ENCODE measurements at places on chromosomes 5 and 9. TPM values are rescaled to one million over a fixed set of nuclear protein-coding genes. Genes with fewer than 3 reads are reported as not detected.

Gene OR2K2
- total RNA-seq = not detected

Gene MARCHF11
- total RNA-seq = not detected

Gene ZBTB34
- 5.5 TPM for total RNA-seq

Gene MED27
- 7.6 TPM for total RNA-seq

Gene FBP1
- 4.6 TPM for total RNA-seq

Gene ASPN
- total RNA-seq = 10.1 TPM

Gene EDIL3
- 7.5 TPM for total RNA-seq

Gene PGGT1B
- 45.0 TPM for total RNA-seq

Gene RMRP
- total RNA-seq = 6,322 TPM

GRCh38 chr5:82540301-82540700 lies 262.1 kb upstream of the RPS23 start:
- no peaks in the 10 kb centered on the region for H3K4me1 ChIP-seq
- H3K36me3 ChIP-seq = no peaks in the 10 kb centered on the region
- DNase-seq = no peak

- no peak overlapping the region for H3K4me3 ChIP-seq
- no peak for DNase-seq
- H3K27ac ChIP-seq = no peak overlapping the region
- H3K4me1 ChIP-seq = peaks cover 8% of the 10 kb centered on the region
- H3K36me3 ChIP-seq = no peaks in the 10 kb centered on the region
Observed at GRCh38 chr9:7150153-7150890, 392.5 kb downstream of the KDM4C start.

DNA sequence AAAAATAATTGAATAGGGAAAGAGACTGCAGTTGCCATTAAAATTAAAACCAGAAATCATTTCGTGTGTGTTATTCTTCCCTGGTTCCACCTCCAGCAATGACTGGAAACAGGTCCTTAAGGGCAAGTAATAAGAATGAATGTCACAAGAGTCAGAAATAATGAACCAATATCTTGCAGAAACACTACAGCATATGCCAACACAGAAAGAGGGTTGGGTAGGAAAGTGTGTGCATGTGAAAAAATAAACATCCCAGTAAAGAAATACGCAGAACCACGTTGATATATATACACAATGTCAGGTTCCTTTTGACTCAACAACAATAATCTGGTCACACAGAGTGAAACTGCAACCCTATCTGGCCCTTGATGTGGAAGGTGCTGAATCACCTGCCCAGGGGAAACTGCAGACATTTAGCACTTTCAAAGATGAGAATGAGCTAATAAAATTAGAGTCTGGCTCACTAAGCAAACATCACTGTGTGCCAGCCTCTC lies 15.0 kb downstream of the HMHB1 start:
- H3K4me3 ChIP-seq = no peak overlapping the region
- H3K27me3 ChIP-seq = no peaks in the 10 kb centered on the region
- no peak for DNase-seq
- H3K36me3 ChIP-seq = no peaks in the 10 kb centered on the region

DNA sequence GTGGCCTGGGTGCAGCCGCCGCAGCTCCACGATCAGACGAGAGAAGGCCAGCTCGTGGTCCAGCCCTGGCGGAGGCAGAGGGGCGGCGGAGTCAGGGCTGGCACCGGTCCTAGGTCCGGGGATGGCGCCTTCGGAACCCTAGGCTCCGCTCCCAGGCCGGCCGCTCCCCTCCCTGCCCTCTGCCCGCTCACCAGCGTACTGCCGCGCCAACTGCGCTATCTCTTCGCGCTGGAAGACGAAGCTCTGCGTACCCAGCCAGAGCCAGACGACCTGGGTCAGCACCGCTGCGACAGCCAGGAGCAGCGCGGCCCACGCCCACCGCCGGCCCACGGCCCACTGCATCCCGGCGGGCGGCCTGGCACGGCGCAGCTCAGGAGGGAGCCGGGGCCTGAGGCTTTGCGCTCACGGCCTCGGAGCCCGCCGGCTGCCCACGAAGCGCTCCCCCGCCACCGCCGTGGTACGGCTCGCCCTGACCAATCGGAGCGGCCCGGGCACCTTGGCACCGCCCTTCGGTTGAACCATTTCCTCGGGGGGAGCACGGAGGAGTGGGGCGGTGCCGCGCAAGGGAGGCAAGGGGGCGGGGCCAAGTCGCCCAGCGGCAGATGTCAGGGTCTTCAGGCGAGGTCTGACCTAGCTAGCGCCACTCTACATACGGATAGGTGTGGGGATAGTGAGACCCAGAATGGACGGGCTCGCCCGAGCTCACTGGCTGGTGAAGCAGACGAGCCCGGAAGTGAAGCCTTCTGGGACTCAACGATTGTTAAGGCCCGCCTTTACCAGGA lies at the start of gene SIGMAR1:
SIGMAR1 (minus strand) TSS at position 432 of the 782 bp plus-strand sequence; CDS start at position 342, 90 bp downstream.
- no peaks in the 10 kb centered on the region for H3K27me3 ChIP-seq
- H3K4me1 ChIP-seq = peaks cover 8% of the 10 kb centered on the region
- H3K4me3 ChIP-seq = peak within 1 kb of the TSS; percentile 65
- no peaks in the 10 kb centered on the region for H3K36me3 ChIP-seq
- H3K27ac ChIP-seq = peak within 1 kb of the TSS; percentile 15

DNA sequence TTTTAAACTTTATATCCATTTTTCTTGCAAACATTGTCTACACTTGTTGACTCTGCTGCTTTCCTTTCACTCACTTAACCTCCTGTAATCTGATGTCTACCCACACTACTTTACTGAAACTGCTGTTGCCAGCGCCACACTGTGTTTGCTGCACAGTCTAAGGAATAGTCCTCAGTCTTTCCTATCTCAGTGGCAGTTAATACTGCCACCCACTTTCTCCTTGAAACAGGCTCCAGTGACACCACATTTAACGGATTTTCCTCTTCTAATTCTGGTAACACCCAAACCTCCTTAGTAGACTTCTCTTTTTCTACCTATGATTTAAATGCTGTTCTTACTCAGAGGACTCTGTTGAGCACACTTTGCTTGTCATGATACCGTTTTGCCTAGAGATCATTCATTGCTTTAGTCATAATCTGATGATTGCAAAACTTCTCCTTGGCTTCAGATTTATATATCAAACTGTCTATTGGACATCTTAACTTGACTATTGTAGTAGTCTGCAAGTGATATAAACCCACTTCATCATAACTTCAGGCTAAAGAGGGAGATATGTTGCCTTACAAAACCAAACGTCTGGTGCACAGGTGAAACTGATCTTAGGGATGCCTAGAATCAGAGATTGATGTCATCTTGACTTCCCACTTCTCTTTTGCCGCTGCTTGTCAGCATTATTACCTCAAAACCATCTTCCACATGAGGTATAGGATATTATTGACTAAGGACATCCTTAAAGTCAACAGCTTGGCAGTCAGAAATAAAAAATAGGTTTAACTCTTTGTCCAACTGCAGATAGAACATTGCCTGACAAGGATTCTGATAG lies 94.1 kb downstream of the CDC42SE2 start:
- H3K27ac ChIP-seq = no peak overlapping the region
- H3K4me1 ChIP-seq = no peaks in the 10 kb centered on the region
- H3K27me3 ChIP-seq = no peaks in the 10 kb centered on the region

GRCh38 chr5:109141222-109142200 lies 268.3 kb downstream of the PJA2 start:
- no peaks in the 10 kb centered on the region for H3K27me3 ChIP-seq
- no peak overlapping the region for H3K27ac ChIP-seq
- H3K4me1 ChIP-seq = peaks cover 3% of the 10 kb centered on the region

DNA sequence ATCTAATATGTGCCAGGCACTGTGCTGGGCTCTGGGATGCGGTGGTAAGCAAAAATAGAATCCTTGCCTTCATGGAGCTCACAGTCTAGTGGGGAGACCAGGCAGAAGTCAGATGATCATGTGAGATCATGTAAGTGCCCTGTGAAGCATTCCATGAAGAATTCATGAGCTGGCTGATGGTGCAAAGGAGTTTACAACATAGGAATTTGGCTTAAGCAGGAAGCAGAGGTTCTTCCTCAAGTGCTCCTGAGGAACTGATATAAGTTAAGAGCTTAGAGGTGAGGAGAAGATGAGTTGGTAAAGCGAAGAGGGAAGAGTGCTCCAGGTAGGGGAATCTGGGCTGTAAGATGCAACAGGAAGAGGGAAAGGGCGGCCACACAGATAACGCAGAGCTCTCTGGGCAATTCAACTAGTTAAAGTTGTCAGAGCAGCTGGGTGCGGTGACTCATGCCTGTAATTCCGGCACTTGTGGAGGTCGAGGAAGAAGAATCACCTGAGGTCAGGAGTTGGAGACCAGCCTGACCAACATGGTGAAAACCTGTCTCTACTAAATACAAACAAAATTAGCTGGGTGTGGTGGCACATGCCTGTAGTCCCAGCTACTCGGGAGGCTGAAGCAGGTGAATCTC lies 78.5 kb upstream of the SPATA31D4 start:
- no peak overlapping the region for H3K27ac ChIP-seq
- no peaks in the 10 kb centered on the region for H3K27me3 ChIP-seq
- H3K4me3 ChIP-seq = no peak overlapping the region
- DNase-seq = no peak
- no peaks in the 10 kb centered on the region for H3K4me1 ChIP-seq

GRCh38 chr5:132681476-132681831 lies 7.7 kb downstream of the IL4 start:
- H3K4me1 ChIP-seq = no peaks in the 10 kb centered on the region
- H3K27ac ChIP-seq = no peak overlapping the region
- no peak overlapping the region for H3K4me3 ChIP-seq
- H3K27me3 ChIP-seq = no peaks in the 10 kb centered on the region

DNA sequence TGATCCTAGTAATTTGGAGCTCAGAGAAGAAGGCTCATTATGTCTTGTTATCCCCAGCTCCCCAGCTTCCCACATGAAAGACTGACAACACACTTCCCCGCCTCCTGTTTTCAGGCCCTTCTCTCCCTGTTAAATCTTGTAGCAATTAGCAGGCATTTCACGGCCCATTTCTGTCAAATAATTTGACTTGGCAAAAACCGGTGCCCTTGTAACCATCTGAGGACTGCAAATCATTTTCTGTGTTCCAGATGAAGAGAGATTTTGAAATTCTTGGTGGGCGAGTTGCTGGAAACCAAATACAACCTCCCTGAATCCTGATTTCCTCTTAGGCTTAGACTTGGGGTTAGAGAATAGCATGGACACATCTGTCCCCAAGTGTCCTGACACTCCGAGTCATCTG lies 109.7 kb downstream of the MSX2 start:
- H3K4me3 ChIP-seq = no peak overlapping the region
- H3K4me1 ChIP-seq = no peaks in the 10 kb centered on the region
- no peak overlapping the region for H3K27ac ChIP-seq

- H3K27ac ChIP-seq = no peak overlapping the region
- H3K27me3 ChIP-seq = no peaks in the 10 kb centered on the region
- no peaks in the 10 kb centered on the region for H3K36me3 ChIP-seq
- H3K4me3 ChIP-seq = no peak overlapping the region
- H3K4me1 ChIP-seq = no peaks in the 10 kb centered on the region
Observed at GRCh38 chr9:37859043-37859442, 44.9 kb downstream of the SLC25A51 start.

GRCh38 chr9:116700279-116700678 lies 13.2 kb downstream of the TRIM32 start:
- no peaks in the 10 kb centered on the region for H3K27me3 ChIP-seq
- no peaks in the 10 kb centered on the region for H3K4me1 ChIP-seq
- H3K4me3 ChIP-seq = no peak overlapping the region
- no peak for DNase-seq

- H3K4me1 ChIP-seq = peaks cover 4% of the 10 kb centered on the region
- H3K4me3 ChIP-seq = no peak overlapping the region
- DNase-seq = no peak
- H3K27me3 ChIP-seq = no peaks in the 10 kb centered on the region
Observed at GRCh38 chr5:66149950-66150349, 5.8 kb downstream of the SREK1 start.

GRCh38 chr9:3521966-3522365 lies 3.8 kb downstream of the RFX3 start:
- no peaks in the 10 kb centered on the region for H3K27me3 ChIP-seq
- H3K36me3 ChIP-seq = no peaks in the 10 kb centered on the region
- no peak overlapping the region for H3K4me3 ChIP-seq

- H3K4me3 ChIP-seq = no peak overlapping the region
- no peaks in the 10 kb centered on the region for H3K27me3 ChIP-seq
- no peak overlapping the region for H3K27ac ChIP-seq
- no peak for DNase-seq
- no peaks in the 10 kb centered on the region for H3K36me3 ChIP-seq
Observed at GRCh38 chr5:64952951-64953673, 184.4 kb downstream of the CWC27 start.

GRCh38 chr5:116410336-116410890 lies 164.2 kb downstream of the SEMA6A start:
- H3K4me3 ChIP-seq = no peak overlapping the region
- no peaks in the 10 kb centered on the region for H3K36me3 ChIP-seq
- peaks cover 9% of the 10 kb centered on the region for H3K4me1 ChIP-seq
- no peak for DNase-seq
- no peak overlapping the region for H3K27ac ChIP-seq

GRCh38 chr5:99061711-99062110 lies 132.9 kb upstream of the CHD1 start:
- no peak overlapping the region for H3K4me3 ChIP-seq
- H3K27ac ChIP-seq = no peak overlapping the region
- H3K27me3 ChIP-seq = no peaks in the 10 kb centered on the region
- no peaks in the 10 kb centered on the region for H3K4me1 ChIP-seq

GRCh38 chr9:71685394-71685793 lies 82.9 kb downstream of the CEMIP2 start:
- no peaks in the 10 kb centered on the region for H3K27me3 ChIP-seq
- DNase-seq = no peak
- no peak overlapping the region for H3K4me3 ChIP-seq

DNA sequence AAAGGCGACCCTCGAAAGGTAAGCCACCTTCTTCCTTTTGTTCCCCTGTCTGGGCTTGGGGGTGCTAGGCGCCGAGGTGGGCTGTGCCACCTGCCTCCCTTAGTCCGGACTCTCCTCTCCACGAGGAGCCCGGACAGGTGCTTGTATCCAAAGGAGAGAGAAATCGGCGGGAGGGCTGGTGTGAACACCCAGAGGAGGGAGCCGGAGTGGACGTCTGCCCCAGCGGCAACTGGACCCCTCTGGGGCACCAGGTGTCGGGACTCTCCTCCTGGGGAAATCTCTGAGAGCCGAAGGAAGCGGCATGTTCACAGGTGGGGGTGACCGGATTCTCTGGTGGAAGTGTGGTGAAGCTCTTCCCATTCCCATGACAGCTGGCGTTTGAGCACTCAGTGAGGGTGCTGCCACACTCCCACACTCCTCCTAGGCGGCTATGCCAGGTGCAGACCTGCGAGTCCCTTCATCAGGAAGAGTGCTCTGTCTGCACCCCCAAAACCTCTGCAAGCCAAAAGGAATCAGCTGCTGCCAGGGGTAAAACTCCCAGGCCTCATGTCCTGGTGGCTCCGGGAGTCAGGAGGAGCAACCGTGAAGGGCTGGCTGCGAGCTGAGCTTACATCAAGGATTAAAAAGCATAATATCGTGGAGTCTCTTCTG lies 921 bp downstream of the KCNIP1 start:
- no peak for DNase-seq
- no peaks in the 10 kb centered on the region for H3K36me3 ChIP-seq
- H3K4me1 ChIP-seq = no peaks in the 10 kb centered on the region
- H3K27ac ChIP-seq = no peak overlapping the region

DNA sequence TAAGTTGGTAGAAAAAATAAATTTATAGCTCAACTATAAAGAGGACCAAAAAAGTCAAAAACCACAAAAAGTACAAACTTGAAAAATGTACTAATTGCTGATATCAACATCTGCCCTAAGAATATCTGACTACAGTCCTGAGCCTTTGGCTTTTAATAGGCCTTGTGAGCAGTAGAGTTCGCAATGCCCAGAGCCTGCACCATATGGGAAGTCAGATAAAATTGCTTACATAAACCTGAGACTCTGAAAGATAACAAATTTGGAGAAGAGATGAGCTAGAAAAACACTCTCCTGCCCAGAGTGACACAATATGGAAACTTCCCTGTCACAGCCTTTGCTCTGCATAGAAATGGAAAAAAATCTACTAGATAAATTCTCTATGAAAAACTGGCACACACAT lies 368.0 kb upstream of the GRIN3A start:
- no peaks in the 10 kb centered on the region for H3K27me3 ChIP-seq
- H3K4me3 ChIP-seq = no peak overlapping the region
- H3K27ac ChIP-seq = no peak overlapping the region
- no peaks in the 10 kb centered on the region for H3K4me1 ChIP-seq
- DNase-seq = no peak
- H3K36me3 ChIP-seq = no peaks in the 10 kb centered on the region

All from ovary (tissue), 10 donors.